GM10248 (cell line): ENCODE measurements at places on chromosomes 1 and 21.

- DNase-seq: no peak
Measured at GRCh38 chr1:33165209-33165608, 16.6 kb downstream of the TRIM62 start.

DNA sequence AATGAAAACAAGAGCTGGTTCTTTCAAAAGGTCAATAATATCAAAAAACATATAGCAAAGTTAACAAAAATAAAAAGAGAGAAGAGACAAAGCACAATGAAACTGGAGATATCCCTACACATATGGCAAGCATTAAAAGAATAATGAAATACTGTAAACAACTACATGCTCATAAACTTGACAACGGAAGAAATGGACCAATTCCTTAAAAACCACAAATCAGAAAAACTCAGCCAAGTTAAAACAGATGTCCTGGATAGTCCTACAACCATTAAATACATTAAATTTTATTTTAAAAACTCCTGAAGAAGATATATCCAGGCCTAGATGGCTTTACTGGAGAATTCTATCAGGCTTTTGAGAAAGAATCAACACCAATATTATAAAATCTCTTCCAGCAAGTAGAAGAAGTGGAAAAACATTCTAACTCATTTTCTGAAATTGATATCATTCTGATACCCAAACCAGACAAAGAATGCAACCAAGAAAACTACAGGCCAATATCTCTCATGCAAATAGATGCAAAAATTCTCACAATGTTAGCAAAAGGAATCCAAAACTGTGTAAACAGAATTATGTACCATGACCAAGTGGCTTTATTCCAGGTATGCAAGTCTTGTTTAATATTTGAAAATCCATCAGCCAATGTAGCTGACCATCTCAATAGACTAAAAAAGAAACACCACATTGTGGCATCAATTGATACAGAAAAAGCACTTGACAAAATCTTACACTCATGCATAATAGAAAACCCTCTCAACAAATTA is 56.1 kb upstream of the LRRC7 start:
- DNase-seq: no peak

DNA sequence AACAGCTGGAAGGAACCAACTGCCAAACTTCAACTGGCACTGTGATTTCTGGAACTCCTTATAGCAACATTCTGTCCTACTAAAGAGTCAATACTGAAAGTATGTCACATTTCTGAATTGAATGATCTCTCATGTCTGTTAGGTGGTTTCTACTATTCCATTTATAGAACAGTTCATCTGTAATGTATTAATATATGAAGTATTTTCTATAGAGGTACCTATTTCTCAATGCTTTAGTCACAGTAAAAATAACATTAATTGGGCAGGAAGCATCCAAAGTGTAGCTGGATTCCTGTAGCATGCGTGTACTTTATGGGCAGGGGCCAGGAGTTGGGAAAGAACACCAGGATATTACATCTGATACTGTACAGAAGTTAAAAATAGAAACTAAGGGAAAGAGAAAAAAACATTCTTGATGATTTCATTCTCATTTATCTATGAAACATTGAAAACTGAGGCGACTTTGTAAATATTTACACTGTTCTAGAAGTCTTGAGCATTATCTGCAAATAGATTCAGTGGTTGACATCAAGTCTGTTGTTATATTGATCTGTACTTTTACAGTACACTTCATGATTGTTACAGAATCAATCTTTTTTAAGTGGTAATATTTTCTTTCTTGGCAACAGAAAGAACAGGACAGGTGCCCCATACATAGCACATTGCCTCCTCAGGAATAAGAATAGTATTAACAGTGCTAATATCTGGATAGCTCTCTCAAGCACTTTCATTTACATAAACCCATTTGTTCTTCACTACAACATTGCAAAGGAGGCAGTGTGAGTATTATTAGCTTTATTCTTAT is 6.2 kb upstream of the ZNF281 start:
- DNase-seq: peak; percentile 39

GRCh38 chr1:223539750-223540149 is 125.8 kb downstream of the CAPN8 start:
- no peak for DNase-seq

DNA sequence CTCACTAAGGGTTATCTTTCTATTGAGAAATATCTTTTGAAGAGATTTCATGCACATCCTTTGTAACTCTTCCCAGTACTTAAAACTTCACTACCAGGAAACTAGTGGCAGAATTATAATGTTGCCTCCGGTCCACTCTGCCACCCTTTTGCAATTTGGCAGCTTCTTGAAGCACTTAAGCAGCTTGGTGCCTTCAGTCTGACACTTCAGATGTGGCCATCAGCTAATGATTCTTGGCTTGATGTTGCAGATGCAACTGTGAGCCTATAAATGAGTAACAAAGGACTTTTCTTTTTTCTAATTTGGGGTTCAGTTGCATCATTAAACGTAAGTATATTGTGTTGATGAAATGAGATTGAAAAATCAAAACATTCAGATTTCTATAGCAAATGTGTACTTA is 187.5 kb upstream of the C21orf91 start:
- DNase-seq: no peak

DNA sequence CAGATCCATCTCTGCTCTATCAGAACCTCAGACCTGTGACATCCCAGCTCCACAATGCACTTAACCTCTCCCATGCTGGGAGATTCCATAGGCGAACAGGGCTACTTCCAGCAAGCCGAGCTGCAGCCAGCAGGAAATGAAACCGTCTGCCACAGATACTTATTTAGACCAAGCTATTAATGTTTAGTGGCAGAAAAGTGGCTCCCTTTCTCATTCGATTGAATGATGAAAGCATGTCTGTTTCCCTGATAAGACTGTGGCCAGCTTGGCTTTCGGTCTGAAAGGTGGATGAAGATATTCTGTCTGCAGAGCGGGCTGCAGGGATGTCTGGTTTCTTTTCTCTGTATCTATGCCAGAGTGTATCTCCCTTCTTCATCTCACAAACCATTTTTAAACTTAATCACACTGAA is 146.4 kb downstream of the GREM2 start:
- no peak for DNase-seq

- DNase-seq: no peak
Measured at GRCh38 chr1:110059133-110059863, 11.2 kb downstream of the ALX3 start.

- DNase-seq: no peak
Measured at GRCh38 chr1:238954865-238955264, 431.5 kb upstream of the CHRM3 start.

- DNase-seq: peak; percentile 83
Measured at GRCh38 chr1:2556277-2556677, at the start of gene TNFRSF14. TSS of gene TNFRSF14 (plus strand) at chr1:2556371. CDS start at chr1:2556665, 294 bp downstream.

DNA sequence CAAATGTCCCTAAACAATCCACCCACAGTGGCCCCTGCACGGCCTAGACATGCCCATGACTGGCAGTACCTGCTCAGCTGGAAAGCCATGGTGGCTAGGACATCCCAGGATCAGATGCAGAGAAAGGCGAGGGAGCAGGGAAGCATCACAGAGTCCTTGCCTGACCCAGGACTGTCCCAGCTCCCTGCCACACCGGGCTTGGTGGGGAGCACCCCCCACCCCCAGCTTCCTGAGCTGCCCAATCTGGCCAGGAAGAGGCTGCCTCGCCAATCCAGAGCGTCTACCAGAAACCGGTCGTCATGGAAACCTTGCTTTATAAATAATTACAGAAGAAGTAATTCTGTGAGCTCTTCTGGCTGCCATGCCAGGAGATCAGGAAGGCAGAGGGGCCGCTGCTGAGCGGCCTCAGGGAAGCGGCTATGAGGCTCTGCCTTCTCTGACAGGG is 34.8 kb downstream of the ACOT7 start:
- DNase-seq: peak; percentile 55

GRCh38 chr1:220698607-220699016 is 8.4 kb downstream of the C1orf115 start:
- DNase-seq: no peak

- no peak for DNase-seq
Measured at GRCh38 chr1:46131093-46131492, 1.3 kb downstream of the PIK3R3 start.

- no peak for DNase-seq
Measured at GRCh38 chr1:33280091-33280661, 23.9 kb downstream of the ZNF362 start.

GRCh38 chr21:23217597-23217996 is 2219.4 kb downstream of the NCAM2 start:
- DNase-seq: no peak

- DNase-seq: no peak
Measured at GRCh38 chr1:38546636-38547035, 312.9 kb downstream of the RRAGC start.

DNA sequence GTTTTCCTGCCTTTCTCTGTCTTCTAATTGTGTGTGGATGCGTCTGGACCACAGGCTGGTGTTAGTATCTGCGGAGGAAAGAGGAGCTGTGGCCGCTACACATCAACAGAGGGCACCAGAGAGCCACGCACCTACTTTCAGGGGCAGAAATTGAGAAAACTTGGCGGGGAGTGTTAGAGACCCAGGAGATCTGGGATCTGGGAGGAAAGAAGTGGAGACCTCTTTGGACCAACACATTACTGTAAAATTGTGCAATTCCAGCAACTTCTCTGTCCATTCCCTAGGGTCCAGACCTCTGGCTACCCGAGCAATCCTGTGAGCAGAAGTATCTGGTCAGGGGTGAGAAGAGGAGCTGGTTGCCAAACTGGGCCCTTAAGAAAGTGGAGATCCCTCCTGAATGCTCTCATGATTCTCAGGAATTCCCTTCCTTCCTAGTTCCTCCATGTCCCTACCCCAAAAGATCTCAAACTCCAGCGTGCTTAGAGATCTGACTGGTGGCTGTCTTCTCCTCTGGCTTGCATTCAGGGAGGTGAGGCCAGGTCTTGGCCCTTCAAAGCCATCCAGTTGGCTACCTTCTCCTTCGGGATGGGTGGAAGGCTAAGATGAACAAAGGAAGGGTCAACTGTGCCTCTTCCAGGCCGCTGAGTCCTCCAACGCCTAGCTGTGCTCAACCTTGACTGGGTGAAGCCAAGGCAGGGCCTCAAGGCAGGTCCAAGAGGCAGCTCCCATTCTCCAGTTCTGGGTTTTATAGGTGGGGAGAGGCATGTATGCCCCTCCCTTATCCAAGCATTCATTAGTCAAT is 1.2 kb upstream of the KIRREL1 start:
- peak; percentile 70 for DNase-seq

- peak; percentile 69 for DNase-seq
Measured at GRCh38 chr21:45128613-45129188, 54.3 kb downstream of the ADARB1 start.

DNA sequence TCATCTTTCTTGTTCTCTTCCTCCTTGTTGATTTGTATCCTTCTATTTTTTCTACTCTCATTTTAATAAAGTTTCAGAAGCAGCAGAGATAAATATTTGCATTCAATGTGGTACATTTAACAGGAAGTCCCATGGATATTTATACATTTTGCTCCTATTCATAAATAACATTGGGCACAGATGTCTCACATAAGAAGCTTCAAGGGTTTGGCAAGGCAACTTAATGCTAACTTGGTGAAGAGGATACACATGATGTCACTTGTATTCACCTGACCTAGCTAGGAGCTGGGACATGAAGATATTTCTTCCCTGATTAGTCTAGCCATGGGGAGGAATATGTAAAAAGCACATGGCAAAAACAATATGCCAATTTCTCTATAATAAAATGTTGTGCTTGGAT is 65.1 kb upstream of the DUSP10 start:
- DNase-seq: no peak

DNA sequence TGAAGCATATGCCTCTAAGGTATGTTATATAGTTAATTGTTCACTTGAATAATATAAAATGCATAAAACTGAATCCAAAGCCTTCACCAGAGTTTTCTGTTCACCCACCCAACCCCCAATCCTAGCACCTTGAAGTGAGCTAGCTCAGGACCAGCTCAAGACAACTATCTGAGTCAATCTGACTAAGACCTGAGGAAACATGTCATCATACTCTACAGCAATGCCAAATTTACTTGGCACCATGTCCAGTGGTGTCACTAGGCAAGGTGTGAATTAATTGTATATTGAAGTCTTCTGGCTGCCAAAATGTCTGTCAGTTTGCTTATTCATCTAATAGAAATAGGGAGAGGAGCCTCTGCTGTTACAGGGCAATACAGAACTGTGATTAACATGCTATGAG is 3.8 kb downstream of the DNASE2B start:
- no peak for DNase-seq

DNA sequence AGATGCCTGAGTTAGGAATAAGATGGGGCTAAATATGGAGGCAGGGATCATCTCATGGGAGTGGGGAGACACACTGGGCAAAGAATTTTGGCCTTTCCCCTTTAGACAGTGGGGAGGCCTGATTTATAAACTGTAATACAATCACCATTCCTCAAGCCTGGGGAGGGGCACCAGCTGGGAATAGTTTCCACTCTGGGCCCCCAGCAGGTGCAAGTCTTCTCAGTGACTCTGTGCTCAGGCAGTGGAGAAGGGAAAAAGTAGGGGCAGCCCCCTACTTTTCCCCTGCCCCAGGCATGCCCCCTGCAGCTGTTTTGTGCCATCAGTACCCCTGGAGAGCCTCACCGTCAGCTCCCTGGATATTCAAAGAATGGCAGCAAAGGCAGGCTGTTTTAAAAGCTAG is 19.1 kb downstream of the COA7 start:
- no peak for DNase-seq

GRCh38 chr1:206495493-206496046 is 11.8 kb upstream of the RASSF5 start:
- DNase-seq: no peak

DNA sequence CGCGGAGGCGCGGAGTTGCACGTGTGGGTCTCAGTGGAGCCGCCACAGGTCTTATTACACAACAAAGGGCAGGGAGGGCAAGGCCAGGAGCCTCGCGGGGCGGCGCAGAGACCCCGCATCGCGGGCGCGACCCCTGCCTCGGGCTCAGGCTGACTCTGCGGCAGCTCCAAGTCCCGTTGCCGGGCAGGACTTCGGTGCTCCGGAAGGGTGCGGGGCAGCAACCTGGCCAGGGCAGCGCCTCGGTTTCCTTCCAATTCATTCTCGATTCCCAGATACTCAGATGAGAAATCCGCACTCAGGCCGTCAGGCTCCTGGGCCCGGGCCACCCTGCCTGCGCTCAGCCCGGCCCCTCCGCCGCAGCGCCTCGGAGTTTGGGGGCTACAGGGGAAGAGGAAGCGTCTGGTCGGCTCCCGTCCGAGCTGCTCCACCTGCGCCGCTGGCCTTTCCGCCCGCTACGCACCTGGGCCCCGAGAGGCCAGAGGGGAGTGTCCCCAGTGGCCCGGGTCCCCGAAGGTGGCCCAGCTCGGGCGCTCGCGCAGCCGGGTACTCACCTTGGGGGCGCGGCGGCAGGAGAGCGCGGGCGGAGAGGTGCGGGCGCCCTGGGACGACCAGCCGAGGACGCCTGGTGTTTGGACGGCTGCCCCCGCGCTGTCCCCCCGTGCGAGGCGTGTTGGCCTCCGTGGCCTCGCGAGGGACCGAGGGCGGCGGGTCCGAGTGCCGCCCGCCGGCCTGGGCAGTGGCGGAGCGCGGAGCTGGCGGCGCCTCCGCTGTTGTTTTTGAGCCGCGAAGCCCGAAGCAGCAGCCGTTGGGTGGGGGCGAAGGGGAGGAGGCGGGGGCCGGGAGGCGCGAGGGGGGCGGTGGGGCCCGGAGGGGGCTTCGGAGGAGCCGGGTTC is 1.1 kb upstream of the PRDM16 start:
- no peak for DNase-seq

GRCh38 chr1:54696262-54696661 is 19.4 kb upstream of the TTC4 start:
- no peak for DNase-seq

- no peak for DNase-seq
Measured at GRCh38 chr21:15221799-15222386, 157.1 kb upstream of the NRIP1 start.

GRCh38 chr1:33682371-33682770 is 181.5 kb upstream of the HMGB4 start:
- DNase-seq: no peak

- DNase-seq: no peak
Measured at GRCh38 chr1:22591576-22591975, 28.3 kb downstream of the EPHA8 start.
